ENCODE measurements at places on chromosomes 11 and 22.

- DNase-seq, result no peak
These were observed 260.0 kb upstream of the CADM1 start for GRCh38 chr11:115764176-115764575.

- DNase-seq, result no peak
These were observed 847.4 kb downstream of the NTM start for GRCh38 chr11:132217856-132218255.

- no peak for DNase-seq
These were observed 997.8 kb upstream of the CHORDC1 start for GRCh38 chr11:91220476-91221202.

- DNase-seq, result peak; percentile 54
These were observed 1.4 kb upstream of the PRSS23 start for GRCh38 chr11:86798988-86799387.

DNA sequence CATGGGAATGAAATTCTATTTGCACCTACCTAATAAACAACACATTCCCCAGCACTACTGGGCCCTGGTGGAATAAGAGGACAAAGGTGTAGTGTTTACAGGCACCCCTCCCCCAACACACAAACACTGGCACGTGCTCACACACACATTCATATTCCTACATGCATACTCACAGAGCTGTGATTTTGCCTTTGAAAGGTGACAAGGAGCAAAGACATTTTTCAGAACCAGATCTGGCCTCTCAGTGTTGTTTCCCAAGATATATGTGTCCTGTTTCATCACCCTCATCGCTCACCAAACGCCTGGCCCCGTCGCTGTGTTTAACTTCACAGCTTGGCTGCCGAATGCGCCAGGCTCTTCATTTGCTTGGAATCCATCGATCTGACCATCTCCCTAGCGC is 292.6 kb downstream of the NTM start:
- DNase-seq, result no peak

DNA sequence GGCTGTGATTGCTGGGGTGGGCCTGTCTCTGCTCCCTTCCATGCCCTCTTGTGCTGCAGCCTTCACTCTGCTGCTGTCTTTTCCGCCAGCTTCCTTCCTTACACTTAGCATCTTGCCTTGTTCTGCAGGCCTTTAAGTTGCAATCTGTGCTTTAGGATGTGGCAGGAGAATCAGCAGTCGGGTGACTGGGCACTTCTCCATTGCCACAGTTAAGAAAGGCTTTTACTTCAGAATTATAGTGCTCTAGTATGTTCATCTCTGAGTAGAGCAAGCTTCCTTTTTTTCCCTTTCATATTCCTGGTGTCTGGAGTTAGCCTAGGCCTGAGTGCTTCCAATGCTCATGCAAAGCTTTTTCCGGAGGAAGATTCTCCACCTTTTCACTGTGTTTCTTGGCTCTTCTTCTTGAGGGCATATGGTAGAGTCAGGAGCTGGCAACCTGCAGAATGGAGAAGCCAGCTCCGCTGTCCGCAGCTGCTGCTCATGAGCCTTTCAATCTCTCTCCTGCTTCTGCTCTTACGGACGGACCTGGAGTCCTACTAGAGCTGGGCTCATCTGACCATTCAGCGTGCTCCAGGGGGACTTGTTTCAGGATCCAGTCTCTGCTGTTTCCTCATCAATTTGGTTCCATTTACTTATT is 20.2 kb downstream of the PPP6R2 start:
- no peak for DNase-seq

GRCh38 chr11:7691759-7692350 is 14.4 kb downstream of the OVCH2 start:
- no peak for DNase-seq

DNA sequence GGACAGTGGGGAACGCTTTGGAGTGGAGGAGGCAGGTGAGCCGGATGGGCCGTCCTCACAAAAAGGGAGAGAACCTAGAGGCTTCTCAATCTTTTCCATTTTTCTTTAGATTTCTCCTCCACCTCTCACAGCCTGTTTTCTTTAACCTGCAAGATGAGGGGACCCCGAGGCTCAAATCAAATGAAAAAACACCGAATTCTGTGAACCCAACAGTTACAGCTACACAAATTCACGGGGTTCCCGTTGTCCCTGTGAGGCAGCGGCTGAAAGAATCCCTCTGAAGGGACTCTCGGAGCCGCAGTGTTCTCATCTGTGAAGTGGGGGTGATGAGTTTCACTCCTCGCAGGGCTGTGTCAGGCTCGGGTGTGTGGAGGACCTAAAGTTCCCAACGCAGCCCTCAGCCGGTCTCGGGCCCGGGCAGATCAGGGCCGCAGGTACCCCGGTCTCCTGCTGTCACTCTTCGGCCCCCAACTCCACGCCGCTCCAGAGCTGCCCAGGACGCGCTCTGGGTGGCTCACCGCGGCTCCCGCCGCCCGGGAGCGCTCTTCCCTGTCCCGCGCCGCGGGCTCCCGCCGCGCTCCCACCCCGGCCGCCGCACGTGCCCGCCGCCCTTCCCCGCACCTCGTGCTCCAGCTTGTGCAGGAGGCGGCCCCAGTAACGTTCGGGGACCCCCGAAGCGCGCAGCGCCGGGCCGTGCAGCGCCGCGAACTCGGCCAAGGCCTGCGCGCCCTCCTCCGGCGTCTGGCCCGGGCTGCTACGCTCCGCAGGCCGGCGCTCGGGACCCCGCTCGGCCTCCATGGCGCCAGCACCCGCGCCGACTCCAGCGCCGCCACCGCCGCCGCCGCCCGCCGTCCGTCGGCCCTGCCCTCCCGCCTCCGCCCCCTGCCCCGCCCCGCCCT is at the start of gene TTLL12:
Gene TTLL12 (minus strand): TSS at position 863 of the 899 bp plus-strand sequence. CDS start 65 bp downstream, at position 798.
- DNase-seq, result peak; percentile 50

DNA sequence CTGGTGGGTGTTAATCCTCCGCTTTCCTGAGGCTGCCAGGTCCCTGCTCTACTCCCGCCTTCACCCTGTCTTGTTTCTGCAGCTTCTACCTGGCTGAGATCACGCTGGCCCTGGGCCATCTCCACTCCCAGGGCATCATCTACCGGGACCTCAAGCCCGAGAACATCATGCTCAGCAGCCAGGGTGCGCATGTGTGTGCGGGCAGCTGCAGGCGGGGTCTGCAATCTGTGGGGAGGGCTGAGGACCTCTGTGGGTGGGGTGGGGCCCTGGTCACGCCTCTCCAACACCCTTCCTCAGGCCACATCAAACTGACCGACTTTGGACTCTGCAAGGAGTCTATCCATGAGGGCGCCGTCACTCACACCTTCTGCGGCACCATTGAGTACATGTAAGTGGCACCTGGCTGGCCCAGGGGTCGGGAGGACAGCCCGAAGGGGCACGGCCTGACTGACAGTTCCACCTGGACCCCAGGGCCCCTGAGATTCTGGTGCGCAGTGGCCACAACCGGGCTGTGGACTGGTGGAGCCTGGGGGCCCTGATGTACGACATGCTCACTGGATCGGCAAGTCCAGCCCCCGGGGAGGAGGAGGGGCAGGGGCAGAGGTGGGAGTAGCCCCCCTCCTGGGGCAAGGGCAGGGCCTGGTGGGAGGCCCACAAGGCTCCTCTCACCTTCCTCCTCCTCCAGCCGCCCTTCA is 4.5 kb downstream of the RPS6KB2 start:
- DNase-seq, result no peak

Data from mesendoderm (in vitro differentiated cells).